ENCODE measurements at places on chromosomes 6 and 20.

GRCh38 chr6:23663652-23664051 lies 462.4 kb upstream of the NRSN1 start:
- DNase-seq: no peak

GRCh38 chr6:22848121-22848520 lies 278.8 kb downstream of the HDGFL1 start:
- DNase-seq: no peak

DNA sequence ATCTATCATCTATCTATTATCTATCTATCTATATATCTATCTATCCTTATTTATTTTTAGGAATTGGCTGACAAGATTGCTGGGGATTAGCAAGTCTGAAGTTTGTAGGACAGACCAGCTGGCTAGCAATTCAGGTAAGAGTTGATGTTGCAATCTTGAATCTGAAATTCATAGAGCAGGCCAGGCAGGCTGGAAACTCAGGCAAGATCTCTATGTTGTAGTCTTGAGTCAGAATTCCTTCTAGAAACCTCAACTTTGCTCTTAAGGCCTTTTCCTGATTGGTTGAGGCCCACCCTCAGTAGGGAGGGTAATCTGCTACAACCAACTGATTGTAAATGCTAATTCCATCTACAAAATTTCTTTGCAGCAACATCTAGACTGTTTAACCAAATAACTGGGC lies 19.2 kb downstream of the MAPK13 start:
- DNase-seq: no peak

- DNase-seq: no peak
These were observed 149.0 kb downstream of the MYB start for GRCh38 chr6:135329851-135330803.

DNA sequence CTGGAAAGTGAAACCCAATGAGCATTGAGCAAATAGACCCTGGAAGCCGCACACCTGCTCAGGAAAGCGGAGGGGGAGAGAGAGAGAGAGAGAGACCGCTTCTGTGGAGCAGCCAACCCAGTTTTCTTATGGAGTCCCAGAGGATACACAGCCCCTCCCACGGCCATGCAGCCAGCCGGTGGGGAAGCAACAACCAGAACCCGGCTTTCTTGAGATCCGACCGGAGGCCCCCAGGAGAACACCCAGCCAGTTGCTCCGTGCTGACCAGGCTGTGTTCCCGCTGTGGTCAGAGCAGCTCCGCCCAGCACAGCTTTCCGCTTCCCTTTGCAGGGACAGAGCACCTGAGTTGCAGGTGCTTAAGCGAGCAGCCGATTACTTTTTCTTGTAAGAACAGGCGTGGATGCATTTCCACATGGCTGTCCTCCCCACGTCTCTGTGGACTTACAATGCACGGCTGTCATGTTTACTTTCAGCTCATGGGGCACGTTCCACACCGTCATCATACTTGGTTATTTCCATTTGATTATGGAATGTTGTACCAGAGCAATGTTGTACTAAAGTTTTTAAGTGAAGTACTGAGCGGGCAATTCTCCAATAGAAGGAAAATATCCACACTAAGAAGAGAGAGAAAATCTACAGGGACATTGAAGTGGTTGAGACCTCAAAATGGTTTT lies 381.9 kb downstream of the THBS2 start:
- DNase-seq: no peak

GRCh38 chr6:118502169-118502568 lies 45.9 kb upstream of the PLN start:
- no peak for DNase-seq

DNA sequence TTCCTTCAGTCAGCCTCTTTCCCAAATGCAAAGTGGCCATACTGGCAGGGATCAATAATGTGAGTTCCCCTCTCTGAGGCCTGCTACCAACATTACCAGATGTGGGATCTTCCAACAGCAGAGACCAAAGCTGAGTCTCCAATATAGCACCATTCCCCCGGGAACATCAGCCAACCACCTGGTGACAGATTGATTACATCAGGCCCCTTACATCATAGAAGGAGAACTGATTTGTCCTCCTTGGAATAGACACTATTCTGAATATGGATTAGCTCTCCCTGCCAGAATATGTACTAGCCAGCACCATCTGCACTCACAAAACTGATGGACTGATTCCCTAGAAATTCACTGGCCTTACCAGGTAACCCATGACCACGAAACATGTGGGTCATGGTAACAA lies 61.9 kb upstream of the CARMIL1 start:
- DNase-seq: no peak

- no peak for DNase-seq
These were observed at the start of gene TINAG for GRCh38 chr6:54308289-54308985. TSS of gene TINAG (plus strand) at chr6:54308441. CDS start at chr6:54308551, 110 bp downstream.

DNA sequence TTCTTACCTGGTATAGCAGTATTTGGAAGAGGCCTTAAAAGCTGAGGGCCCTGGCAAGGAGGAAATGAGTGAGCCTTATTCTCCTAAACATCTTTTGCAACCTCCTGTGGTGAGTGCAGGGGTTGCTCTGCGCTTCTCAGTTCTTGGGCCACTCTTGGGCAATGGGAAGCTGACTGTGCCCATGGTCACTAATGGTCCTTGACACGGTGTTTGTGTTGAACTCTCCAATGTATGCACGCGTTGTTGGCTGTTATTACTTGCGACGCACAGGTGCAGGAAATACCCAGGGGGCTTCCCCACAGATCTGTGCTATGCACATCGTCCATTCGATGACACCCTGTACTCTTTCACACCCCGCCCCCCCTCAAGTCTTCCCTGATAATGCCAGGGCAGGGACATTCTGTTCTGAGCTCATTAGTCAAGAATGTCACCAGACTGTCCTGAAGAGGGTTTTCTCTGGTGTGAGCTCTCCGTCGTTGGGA lies 79.7 kb downstream of the EDN1 start:
- DNase-seq: peak; percentile 25

GRCh38 chr6:7992002-7992815 lies 72.0 kb downstream of the BLOC1S5 start:
- DNase-seq: peak; percentile 9

DNA sequence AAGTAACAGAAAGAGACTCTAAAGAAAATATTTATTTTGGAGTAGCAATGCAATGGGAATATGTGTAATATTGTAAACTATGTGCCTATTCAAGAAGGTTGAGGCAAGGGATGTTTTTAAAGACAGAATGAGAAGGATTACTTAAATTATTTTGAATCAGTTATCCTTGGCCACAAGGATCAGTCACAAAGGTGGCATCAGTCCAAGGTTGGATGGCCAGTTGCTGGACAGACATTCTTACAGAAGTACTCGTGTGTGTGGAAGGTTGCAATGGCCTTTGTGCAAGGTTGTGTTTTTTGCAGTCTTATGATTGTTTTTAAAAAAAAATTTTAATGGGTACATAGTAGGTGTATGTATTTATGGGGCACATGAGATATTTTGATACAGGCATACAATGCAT lies 2.0 kb downstream of the QRSL1 start:
- DNase-seq: no peak

Data from bone marrow (tissue), 2 donors.